ENCODE measurements at places on chromosomes 13 and 19. TPM values are rescaled to one million over a fixed set of nuclear protein-coding genes. Genes with fewer than 3 reads are reported as not detected.

DNA sequence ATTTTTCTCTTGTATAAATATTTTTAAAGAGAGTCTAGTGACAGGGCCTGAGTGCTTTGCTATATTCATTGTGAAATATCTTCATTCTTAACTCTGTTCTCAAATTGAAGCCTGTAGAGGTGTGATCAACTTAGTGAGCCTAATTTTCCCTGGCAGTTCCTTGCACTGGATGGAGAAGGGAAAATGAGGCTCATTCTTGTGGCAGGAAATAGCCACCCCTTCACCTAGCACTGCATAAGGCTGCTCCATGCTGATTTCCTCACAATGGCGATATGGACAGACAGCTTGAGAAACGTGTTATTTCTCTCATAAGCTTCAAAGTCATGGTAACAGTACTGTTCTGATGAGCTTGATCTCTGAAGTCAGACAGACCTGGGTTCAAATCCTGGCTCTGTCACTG is 146.2 kb downstream of the AKAP11 start:
- no peak for DNase-seq

DNA sequence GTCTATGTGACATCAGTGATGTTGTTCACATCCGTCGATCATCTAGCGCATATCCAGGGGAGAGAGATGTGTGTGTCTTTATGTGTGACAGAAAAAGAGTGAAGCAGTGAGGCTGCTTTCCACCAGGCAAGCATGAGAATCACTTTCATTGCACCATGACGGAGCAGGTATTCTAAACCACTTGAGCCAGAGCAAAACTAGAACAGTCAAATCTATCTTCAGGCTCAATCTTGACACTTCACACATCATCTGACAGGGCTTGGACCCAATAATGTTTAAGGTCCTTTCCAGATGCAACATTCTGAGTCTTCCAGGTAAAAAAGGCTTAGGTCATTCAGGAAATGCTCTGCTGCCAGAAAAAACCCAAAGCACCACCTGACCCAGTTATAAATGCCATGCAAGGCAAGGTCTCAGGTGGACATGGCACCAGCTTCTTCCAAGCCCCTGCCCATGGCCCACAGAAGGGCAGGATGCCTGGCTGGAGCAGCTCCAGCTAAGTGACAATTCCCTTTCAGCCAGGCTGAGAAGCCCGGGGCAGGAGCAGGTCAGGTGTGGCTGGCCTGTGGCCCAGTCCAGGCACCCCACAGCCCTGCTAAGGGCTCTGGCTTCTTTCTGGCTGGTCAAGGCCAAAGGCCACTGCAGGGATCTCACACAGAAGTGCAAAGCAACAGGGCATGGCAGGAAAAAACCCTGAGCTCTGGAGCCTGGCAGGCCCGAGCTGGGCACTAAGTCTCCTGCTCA is 5.0 kb downstream of the ELAVL1 start:
- DNase-seq: no peak

- no peak for DNase-seq
Measured at GRCh38 chr19:7267792-7268704, 26.2 kb downstream of the INSR start.

- no peak for DNase-seq
Measured at GRCh38 chr13:79237981-79238380, 168.1 kb downstream of the RBM26 start.

GRCh38 chr13:103514619-103515018 is 448.4 kb upstream of the SLC10A2 start:
- no peak for DNase-seq

DNA sequence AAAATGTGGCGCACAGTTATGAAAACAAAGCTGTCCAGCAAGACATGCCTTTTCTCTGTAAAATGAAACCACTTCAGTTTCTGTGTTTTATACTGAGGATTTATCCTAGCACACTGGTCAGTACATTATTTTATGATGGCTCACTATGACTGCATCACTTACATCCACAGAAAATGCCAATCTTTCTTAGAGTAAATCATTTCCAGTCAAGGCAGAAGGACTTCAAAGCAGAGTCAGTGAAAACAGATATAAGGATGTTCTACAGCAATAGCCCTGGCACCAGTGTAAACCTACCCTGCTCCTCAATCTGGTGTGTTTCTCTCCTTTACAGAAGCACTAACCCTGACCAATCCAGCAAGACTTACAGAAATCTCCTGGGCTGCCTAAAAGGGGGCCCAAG is 473.5 kb downstream of the GPC6 start:
- DNase-seq: no peak

DNA sequence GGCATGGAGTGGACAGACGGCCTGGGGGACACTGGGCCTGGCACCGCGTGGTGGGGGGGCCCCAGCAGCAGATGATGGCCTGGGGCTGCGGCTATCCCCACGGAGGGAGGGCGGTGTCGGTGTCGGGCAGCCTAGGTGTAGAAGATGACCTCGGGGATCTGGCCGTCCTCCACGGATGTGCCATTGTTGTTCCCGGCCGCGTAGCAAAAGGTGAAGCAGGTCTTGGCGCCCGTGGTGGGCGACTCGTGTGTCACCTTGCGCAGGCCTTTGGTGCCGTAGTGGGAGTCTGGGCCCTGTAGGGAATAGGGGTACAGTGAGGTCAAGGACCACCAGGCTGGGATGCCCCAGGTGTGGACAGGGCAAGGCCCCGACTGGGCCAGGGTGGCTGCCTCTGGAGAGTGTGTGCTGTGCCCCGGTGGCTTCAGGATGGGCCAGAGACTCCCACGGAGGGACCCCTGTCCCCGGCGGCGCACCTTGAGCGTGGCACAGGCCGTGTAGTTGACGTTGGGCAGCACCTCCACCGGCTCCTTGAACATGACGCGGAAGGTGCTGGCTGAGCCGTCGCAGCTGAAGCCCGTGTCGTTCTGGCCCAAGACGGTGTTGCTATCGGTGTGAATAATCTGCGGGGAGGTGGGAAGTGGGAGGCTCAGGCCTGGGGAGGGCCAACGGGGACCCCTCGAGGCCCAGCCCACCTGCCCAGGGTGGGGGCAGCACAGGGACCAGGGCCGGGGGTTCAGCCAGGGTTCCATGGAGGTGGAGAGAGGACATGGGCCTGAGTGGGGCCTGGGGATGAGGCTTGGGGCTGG is 29.0 kb downstream of the BTBD2 start:
- no peak for DNase-seq

DNA sequence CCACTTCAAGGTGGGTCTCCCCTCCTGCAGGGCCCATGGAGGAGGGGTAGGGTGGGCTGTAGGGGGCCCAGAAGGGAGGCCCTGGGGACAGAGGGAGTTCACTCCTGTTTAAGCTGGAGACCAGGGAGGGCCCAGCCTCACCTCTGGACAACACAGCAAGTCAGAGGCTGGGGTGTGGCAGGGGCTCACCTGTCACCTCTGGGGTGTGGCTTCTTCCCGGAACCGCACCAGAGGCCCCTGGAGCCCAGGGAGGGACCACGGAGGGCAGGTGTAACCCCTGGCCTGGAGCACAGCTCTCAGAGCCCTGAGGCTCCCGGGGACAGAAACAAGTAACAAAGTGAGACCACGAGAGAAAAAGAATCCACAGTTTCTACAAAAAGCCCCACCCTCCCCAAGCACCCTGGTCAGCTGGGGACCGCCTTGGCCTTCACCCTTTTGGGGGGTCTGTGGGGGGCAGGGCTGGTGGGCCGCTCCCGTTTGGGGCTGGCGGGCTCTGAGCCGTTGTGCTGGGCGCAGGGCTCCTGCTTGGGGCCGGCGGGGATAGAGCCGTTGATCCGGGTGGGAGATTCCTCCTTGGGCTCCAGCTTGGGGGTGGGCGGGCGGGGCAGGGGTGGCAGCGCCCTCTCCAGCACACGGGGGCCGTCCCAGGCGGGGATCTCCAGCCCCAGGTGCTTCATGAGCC is 8.0 kb downstream of the SIRT6 start:
- no peak for DNase-seq

NLRP9 gene
- total RNA-seq: not detected

Measured in activated CD4-positive, alpha-beta T cell treated with anti-CD3 and anti-CD28 coated beads for 36 hours (primary cell).